ENCODE measurements at places on chromosomes 5 and 9.

DNA sequence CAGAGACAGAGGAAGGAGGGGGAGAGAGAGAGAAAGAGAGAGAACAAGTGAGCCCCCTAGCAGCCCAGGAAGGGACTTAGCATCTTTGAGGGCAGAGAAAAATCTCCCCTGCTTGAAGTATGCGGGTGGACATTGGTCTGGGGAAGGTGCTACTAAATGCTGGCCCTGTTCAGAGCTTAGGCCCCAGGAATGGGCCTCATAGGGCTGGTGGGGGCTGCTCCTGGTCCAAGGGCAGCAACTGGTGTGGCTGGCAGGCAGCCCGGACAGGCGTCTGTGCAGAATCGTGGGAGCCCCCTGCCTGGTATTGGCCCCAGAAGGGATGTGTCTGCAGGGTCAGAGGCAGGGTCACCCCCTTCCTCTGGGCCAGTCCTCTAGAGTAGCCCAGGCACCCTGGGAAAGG is 47.8 kb upstream of the SUSD3 start:
- DNase-seq = no peak

DNA sequence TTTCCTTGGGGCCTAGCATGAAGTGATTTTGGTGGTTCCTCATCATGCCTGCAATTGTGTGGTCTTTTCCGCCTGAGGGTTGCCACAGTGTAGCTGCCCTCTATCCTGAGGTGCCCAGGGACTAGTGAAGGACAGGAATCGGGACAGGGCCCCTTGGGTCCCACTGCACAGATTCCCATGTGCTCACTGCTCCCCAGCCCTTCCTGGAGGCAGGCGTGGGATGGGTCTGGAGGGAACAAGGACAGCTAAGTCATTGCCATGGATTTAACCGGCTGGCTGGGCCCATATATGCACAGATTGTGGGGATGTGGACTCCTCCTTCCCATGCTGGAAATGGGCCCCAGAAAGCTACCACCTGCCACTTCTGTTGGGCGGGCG is 122.3 kb upstream of the PITX1 start:
- no peak for DNase-seq

- no peak for DNase-seq
Measured at GRCh38 chr5:54887663-54888062, 97.7 kb downstream of the ESM1 start.

DNA sequence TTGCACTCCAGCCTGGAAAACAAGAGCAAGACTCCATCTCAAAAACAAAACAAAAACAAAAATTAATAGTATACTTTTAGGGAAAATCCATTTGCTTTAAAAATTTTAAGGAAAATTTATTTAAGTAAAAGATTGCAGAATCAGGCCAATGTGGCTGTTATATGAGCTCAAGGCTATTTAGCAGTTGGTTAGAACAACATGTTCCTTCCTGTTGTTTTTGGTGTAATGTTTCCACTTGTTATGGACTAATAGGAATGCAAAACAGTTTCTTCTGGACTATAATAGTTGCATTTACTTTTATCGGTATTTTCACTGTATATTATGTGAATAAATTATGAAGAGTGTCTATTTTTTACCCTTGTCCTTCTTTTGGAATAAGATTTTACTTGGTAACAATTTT is 3.0 kb upstream of the CDC42SE2 start:
- no peak for DNase-seq

GRCh38 chr5:158471535-158471924 is 612.6 kb upstream of the CLINT1 start:
- no peak for DNase-seq

- peak; percentile 60 for DNase-seq
Measured at GRCh38 chr9:79615038-79615437, 43.3 kb downstream of the TLE4 start.

GRCh38 chr5:160697281-160697680 is 154.7 kb downstream of the ATP10B start:
- peak; percentile 93 for DNase-seq

GRCh38 chr5:1474183-1474839 is 29.1 kb upstream of the SLC6A3 start:
- no peak for DNase-seq

- DNase-seq = no peak
Measured at GRCh38 chr9:23288545-23288944, 537.5 kb downstream of the ELAVL2 start.

DNA sequence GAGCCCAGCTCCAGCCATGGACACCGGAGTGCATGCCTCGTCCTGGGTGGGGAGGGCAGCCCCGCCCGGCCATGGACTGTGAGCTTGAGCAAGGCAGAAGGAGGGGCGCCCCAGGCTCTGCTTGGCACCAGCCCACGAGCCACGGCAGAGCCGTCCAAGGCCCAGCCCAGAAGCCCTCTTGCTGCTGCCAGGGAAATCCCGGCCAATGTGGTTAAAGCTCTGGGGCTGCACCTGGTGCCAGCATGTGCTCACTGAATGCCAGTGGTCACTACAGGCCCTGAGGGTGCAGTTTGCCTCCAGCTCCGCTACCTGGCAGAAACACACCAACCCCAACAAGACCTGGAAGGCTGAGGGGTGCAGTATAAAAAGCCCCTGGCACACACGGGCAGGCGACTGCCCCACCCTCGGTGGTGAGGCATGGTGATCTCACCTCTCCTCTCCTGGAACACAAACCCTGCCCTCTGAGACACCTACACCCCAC is 11.8 kb downstream of the BRD3 start:
- DNase-seq = peak; percentile 66

DNA sequence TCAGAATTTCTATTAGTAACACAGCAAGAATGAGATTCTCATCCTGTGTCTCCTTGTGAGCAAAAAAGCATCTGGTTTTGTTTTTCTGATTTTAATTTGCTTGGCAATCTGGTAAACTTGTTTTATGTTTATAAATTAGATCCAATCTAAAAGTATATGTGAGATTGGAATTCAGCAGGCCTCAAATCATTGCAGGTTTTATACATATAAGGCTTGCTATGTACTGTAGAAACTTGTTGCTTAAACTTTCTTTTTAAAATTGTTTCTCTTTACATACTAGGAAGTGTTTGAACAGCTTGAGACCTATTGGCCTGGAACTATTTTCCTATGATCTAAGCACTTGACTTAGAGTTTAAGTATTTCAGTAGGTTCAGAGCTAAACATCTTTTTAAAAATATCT is 1037.8 kb downstream of the NR2F1-AS1 start:
- DNase-seq = no peak
